ENCODE measurements at places on chromosomes 4 and X.

DNA sequence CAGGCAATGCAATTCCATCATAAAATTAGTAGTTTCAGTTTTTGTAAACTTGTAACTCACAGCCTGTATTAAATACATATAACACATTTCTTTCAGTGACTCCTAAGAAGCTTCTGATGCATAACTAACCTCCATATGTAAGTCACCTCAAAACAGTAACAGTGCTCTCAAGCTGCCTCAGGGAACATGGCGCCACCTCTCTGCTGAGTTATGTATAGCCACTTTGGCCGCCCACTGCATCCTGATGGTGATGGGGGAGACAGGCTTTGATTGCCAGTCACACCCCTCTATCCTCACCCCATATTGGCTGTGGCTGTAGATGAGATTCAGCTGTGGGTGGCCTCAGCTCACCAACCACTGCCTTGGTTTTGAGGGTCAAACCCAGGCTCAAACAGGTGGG, 54.3 kb downstream of the LRBA start:
- peak; percentile 13 for DNase-seq

DNA sequence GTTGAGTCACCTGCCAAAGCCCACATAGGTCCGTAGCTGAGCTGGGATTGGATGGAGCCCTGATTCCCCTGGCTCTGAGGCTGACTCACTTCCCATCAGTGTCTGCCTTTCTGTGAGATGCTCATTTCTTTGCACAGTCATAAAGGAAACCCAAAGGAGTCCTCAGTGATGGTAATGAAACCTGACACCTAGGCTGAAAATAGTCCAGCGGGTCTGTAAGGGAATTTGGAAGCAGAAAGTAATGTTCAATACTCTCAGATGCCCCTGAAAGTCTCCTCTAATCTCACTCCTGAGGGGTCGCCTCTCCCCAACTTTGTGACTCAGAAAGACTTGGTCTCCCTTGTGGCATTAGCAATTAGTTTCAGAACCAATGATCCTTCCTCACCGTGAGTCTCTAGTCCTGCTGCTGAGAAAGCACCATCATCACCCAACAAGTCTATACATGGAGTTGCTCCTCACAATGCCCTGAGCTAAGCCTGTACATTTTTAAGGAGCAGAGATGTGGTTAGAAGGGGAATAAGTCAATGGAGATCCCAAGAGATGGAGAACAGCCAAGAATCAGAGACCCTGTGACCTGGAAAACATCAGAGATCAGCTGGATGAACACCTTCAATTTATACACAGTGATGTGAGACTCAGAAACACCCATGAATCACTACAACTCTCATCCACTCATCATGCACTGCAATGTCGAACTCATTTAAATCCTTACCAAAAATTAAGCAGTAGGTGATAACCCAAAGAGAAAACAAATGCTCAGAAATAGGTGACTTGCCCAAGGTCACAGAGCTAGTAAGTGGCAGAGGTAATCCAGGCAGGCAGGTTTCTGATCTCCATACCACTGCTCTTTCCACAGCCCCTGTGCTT, 219.0 kb upstream of the CPEB2 start:
- DNase-seq: no peak

GRCh38 chr4:128565565-128566186, 243.8 kb upstream of the JADE1 start:
- DNase-seq: peak; percentile 15

DNA sequence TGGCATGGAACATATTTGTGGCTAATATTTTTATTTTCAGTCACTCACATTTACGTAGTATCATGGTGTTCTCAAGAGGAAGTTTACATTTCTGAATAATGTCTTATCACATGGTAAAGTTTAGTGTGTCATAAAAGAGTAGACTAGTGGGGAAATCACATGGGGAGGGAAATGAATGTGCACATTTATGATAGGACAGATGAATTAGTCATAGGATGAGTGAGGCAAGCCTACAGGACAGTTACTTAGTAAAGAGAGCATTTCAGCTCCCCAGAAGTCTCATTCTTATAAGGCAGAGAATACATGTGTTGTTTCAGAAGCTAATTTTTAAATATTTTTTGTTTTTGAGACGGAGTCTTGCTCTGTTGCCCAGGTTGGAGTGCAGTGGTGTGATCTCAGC, 6.2 kb downstream of the GK start:
- peak; percentile 89 for DNase-seq

GRCh38 chr4:17687237-17687857, 72.9 kb downstream of the MED28 start:
- DNase-seq: no peak

DNA sequence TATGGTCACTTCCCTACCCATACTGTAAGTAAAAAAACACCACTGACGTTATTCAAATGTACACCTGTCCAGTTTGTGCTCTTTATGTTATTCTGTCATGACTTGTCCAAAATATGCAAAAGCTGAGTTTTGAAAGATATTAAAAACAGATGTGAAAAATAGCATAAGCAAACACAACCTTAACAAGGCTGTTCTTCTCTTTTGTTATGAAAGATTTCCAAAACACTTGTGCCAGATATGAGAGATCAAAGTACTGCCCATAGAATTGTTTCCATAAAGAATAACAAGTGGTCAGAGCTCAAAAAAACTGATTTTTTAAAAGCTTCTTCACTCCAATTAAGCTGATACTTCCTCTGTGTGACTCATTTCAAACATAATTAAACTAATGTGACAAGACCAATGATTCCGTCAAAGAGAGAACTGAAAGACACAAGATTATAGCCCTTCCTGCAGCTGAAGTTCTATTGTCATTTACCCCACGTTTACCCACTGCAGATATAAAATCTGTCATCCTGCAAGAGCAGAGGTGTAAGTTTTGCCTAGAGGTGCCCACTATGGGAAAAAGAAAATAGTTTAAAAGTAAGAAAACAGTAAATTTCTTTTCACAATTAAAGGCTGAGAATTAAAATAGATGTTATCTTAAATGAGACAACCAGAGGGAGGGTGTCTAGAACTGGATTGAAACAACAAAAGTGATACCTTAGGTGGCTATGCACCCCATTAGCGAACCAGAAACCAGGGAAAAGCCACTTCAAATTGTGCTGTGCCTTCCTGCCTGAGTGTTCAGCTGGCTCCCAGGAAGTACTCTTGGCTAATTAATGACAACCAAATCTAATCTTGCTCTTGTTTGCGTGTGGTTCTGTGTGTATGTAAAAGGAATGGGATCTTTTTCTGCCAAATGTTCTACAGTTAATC, 30.1 kb downstream of the RASSF6 start:
- DNase-seq: peak; percentile 10

DNA sequence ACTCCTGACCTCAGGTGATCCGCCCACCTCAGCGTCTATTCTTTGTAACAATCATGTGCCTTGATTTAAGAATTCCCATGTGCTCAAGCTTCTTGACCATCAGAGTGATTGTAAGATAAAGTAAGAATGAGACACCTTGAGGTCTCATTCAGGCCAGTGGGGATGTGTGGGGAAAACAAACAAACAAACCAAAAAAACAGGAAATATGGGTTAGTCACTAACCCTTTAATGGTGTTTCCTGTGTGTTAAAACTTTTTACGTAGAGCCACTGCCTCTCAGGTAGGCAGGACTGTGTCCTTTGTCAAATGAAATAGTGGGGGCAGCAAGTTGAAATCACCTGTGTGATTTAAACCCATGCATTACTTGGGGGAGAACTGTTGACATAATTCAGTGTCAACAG, 91.5 kb upstream of the DHRSX start:
- DNase-seq: no peak

GRCh38 chrX:47960406-47960805, 43.4 kb downstream of the ZNF182 start:
- DNase-seq: no peak

- DNase-seq: peak; percentile 32
Measured at GRCh38 chr4:52837716-52838558, 24.2 kb upstream of the RASL11B start.

- DNase-seq: no peak
Measured at GRCh38 chr4:159347813-159348212, 244.9 kb downstream of the RAPGEF2 start.

DNA sequence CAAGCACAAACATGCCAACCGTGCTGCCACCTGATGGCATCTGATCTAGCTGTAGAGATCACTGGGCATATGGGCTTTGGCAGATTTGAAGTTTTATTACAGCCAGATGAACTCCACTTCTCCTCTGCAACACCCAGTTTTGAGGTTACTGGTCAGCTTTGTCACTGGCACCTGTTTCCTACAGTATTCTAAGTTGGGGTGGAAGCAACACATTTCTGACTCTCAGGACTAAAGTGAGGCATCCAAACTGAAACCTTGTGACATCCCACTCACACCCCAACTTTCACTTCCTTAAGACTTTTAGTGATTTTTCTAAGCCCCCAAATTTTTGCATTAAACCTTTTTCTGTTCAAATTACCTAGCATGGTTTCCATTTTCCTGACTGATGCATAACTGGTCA, 115.1 kb upstream of the PCDH18 start:
- no peak for DNase-seq

GRCh38 chrX:10110984-10111363, 45.8 kb upstream of the CLCN4 start:
- no peak for DNase-seq

DNA sequence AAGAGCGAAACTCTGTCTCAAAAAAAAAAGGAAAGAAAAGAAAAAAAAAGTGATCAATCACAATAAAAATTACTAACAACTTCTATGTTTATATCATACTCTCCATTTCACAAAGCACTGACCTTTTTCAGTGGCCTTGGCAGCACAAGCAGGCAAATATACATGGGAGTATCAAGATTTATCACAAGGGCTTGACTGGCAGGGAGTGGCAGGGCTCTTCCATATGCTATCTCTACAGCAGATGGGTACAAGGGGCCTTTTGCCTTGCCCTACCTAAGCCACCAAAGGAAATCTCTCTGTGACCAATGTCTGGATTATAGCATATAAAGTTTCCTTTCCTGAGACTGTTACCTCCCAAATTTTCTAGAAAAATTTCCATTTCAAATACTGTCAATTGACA, 24.4 kb downstream of the TSPAN5 start:
- no peak for DNase-seq
